ENCODE measurements at places on chromosomes 4 and X.

DNA sequence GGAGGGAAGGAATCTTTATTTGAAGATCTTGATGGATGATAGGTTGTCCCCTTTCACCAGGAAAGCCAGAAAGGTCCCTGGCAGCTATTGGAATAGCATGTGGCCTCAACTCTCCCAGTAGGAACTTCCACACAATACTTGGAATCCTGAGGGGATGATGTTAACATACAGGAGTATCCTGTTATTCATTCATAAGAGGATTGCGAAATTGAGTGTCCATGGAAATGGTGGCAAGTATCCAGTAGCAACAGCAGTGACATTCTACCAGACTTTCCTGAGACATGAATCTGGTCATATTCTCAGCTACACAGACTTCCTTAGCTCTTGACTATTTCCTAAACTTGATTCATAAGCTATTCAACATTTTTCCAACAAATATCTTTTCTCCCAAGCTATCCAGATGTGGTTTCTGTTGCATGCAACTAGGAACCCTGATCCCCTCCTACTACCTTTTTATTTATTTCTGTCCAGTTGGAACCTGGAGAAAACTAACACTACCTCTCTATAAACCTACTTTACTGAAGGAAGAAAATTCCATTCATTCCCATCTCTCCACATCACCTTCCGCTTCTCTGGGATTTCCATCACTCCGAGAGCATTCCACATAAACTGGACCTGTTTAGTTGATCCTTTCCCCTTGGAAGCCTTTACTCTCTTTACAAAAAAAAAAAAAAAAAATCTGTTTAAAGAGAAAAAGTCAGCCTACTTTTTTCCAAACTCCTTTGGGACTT is 101.8 kb downstream of the ANXA5 start:
- DNase-seq: peak; percentile 81
- H3K27me3 ChIP-seq: no peaks in the 10 kb centered on the region
- H3K4me3 ChIP-seq: no peak overlapping the region
- no peaks in the 10 kb centered on the region for H3K36me3 ChIP-seq
- no peak overlapping the region for H3K27ac ChIP-seq

GRCh38 chr4:124710015-124710741 is 2.4 kb downstream of the ANKRD50 start:
- no peaks in the 10 kb centered on the region for H3K36me3 ChIP-seq
- H3K4me3 ChIP-seq: peak overlapping the region; percentile 78
- H3K4me1 ChIP-seq: peaks cover 28% of the 10 kb centered on the region
- H3K27ac ChIP-seq: peak overlapping the region; percentile 98

GRCh38 chr4:5257086-5257485 is 205.8 kb downstream of the STK32B start:
- no peak overlapping the region for H3K27ac ChIP-seq
- H3K27me3 ChIP-seq: no peaks in the 10 kb centered on the region
- no peaks in the 10 kb centered on the region for H3K36me3 ChIP-seq
- H3K4me3 ChIP-seq: no peak overlapping the region
- DNase-seq: no peak
- H3K4me1 ChIP-seq: no peaks in the 10 kb centered on the region

- no peak overlapping the region for H3K27ac ChIP-seq
- no peaks in the 10 kb centered on the region for H3K4me1 ChIP-seq
- DNase-seq: no peak
- H3K4me3 ChIP-seq: no peak overlapping the region
- H3K36me3 ChIP-seq: no peaks in the 10 kb centered on the region
These were observed 498.1 kb downstream of the NLGN4X start for GRCh38 chrX:5730556-5730955.

DNA sequence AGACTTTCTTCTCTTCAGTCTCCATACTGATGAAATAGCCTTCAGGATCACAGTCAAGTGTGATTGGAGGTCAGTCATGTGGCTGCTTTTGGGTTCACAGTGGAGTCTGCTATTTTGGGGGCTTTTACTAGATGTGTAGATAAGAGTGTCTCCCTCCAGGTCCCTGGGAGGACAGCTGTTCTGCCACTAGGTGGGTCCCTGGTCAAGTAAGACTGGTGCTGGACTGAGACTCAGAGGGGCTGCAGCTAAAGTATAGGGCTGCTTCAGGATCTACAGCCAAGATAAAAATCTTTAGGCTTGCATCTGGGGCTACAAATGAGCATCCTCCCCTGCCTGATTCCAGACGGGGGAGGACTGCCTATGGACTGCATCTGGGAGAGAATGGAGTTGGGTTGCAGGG is 200.7 kb upstream of the ANKRD50 start:
- no peaks in the 10 kb centered on the region for H3K36me3 ChIP-seq
- H3K4me1 ChIP-seq: no peaks in the 10 kb centered on the region
- no peak for DNase-seq
- H3K27ac ChIP-seq: no peak overlapping the region

DNA sequence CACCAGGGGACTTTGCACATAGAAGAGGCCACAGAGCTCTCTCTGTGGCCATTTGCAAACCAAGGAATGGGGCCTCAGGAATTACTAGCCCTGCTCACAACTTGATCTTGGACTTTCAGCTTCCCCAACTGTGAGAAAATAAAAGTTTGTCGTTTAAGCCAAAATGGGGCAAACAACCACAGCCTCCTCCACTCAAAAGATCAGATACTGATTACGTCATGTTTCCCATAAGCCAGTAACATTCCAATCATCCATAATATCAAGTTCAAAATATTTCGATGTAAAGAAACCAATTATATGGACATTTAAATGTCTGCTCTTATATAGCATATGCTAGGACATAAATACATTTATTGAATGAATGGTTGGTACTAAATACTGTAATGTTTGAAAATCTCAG is 307.5 kb upstream of the HAND2 start:
- no peak for DNase-seq
- peaks cover 32% of the 10 kb centered on the region for H3K4me1 ChIP-seq
- H3K27me3 ChIP-seq: no peaks in the 10 kb centered on the region
- H3K27ac ChIP-seq: no peak overlapping the region
- H3K36me3 ChIP-seq: no peaks in the 10 kb centered on the region
- no peak overlapping the region for H3K4me3 ChIP-seq

DNA sequence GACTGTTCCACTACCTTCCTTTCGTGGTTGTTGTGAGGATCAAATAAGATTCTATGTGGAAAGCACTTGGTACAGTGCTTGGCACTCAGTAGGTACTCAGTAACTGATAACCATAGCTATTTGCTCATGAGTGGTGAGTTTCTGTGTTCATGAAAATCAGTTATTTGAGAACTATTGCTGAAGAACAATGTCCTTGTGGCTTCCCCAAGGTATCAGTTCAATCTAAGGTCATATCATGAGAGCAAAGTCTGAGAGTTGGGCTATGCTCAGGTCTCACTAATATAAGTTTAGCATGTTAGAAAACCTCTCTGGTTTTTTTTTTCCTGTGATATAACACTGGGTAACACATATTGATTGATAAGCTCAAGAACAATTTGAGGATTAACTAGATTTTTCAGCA is 147.8 kb downstream of the GRIA3 start:
- no peaks in the 10 kb centered on the region for H3K36me3 ChIP-seq
- H3K27me3 ChIP-seq: no peaks in the 10 kb centered on the region
- H3K27ac ChIP-seq: no peak overlapping the region
- no peak for DNase-seq

- H3K36me3 ChIP-seq: no peaks in the 10 kb centered on the region
- peaks cover 15% of the 10 kb centered on the region for H3K4me1 ChIP-seq
- no peak overlapping the region for H3K27ac ChIP-seq
- no peaks in the 10 kb centered on the region for H3K27me3 ChIP-seq
These were observed 34.0 kb downstream of the ELF2 start for GRCh38 chr4:139142980-139143379.

GRCh38 chr4:183202523-183202922 is 103.5 kb downstream of the WWC2 start:
- H3K27ac ChIP-seq: no peak overlapping the region
- H3K27me3 ChIP-seq: no peaks in the 10 kb centered on the region
- H3K36me3 ChIP-seq: no peaks in the 10 kb centered on the region
- no peak for DNase-seq
- H3K4me1 ChIP-seq: no peaks in the 10 kb centered on the region

DNA sequence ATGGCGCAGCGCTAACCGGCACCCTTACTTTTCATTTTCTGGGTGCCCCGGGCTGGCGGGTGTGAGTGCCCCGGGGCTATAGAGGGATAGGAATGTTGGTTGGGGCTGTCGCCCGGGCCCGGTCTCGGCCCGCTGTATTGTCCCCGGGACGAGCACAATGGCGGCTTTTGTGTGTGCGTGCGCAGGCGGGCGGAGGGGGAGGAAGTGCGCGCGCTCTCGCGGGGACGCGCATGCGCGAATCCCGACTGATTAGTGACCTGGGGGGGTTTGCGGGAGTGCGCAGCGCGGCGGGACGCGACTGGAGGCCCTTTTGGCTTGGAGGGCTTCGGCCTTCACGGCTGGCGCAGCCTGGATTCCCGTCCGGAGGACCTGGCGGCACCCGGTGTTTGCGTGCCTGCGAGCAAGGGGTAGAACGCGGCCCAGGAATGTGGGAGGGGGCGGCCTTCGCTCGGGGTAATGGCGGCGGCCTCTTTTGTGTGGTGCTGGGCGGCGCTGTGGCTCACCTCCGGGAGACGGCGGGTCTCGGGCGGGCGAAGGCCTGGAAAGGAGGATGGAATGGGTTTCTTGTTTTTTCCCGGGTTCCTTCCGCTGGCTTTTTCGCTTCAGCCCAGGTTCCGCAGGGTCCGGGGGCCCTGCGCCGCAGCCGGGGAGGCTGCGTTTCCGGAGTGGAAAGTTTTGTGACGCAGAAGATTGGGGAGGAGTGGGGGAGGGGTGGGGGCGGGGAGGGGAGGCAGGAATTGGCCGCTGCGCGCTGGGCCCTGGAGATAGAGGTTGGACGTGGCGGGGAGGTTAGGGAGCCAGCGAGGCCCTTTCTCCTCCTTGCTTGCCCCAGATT is 618 bp downstream of the DDX3X start:
- peak overlapping the region; percentile 59 for H3K4me3 ChIP-seq
- H3K4me1 ChIP-seq: peaks cover 18% of the 10 kb centered on the region
- peak overlapping the region; percentile 99 for H3K27ac ChIP-seq
- no peaks in the 10 kb centered on the region for H3K27me3 ChIP-seq
- H3K36me3 ChIP-seq: peaks cover 4% of the 10 kb centered on the region

- H3K4me3 ChIP-seq: no peak overlapping the region
- DNase-seq: no peak
- no peak overlapping the region for H3K27ac ChIP-seq
- no peaks in the 10 kb centered on the region for H3K27me3 ChIP-seq
These were observed 3.3 kb downstream of the SHROOM2 start for GRCh38 chrX:9789555-9789954.

DNA sequence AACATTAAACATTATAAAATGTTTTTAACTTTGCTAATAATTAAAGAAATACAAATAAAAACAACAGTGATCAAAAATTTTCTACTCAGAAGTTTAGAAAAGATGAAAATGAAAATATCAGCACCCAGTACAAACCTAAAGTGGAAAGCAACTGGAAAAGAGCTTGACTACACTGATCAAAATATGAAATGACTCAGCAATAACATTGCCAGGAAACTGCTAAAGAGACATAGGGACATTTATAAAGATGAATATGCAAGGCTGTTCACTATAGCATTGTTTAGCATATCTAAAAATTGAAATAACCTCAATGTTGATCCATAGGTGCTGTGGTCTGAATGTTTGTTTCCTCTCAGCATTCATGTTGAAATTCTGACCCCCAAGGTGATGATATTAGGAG is 88.5 kb upstream of the NOCT start:
- no peaks in the 10 kb centered on the region for H3K36me3 ChIP-seq
- no peaks in the 10 kb centered on the region for H3K27me3 ChIP-seq
- no peaks in the 10 kb centered on the region for H3K4me1 ChIP-seq
- no peak overlapping the region for H3K4me3 ChIP-seq
- peak; percentile 47 for DNase-seq

DNA sequence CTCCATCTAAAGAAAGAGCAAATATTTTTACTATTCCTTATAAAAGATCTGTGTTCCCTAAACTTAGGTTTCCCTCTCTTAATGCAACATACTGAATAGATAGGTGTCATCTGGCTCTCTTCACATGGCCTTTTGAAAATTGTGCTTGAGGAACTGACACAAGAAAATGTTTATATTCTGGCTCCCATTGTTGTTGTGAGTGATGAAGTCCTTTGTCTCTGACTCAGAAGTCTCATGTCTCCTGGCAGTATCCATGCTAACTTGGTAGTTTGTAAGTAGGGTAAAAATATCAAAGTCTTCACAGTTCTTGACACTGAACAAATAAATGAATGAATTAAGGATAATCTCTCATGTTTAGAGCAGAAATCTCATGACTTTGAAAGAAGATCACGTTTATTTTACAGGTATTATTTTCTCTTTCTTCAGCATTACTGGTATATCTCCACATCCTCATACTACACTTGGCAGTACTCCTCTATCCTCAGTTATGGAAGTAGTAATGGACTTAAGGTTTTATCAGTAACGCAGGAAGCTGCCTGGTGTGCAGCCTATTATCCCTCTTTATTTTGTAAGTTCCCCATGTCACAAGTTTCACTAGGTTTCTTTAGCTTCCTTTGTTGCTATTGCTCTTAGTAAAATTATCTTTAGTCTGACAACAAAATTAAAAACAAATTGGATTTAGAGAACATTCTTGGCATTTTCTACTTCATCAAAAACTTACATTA is 14.2 kb upstream of the PABPC4L start:
- no peaks in the 10 kb centered on the region for H3K4me1 ChIP-seq
- DNase-seq: no peak
- no peaks in the 10 kb centered on the region for H3K36me3 ChIP-seq
- H3K27me3 ChIP-seq: no peaks in the 10 kb centered on the region
- H3K27ac ChIP-seq: no peak overlapping the region

GRCh38 chr4:154936873-154937272 is 155.8 kb downstream of the RBM46 start:
- DNase-seq: no peak
- no peaks in the 10 kb centered on the region for H3K36me3 ChIP-seq
- H3K27ac ChIP-seq: no peak overlapping the region
- H3K4me3 ChIP-seq: no peak overlapping the region

Measured in cardiac muscle cell (in vitro differentiated cells and primary cell).